ENCODE measurements at places on chromosomes 1 and 21.

DNA sequence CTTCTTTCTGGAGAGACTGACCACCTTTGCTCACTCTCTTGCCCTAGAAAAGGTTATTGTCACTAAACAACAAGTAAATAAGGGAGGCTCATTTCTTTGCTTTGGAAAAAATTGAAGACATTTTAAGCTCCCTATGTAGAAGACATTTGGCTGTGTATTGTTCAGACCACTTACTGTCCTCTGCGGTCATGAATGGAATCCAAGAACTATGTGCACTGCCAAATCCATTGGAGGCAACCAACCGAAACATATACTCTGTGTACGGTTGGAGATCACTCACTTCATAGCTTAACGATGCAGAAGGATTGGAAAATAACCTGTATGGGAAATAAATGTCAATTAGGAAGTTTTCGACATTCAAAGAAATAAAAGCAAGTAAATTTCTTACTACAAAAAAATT lies 332.8 kb downstream of the KCTD3 start:
- no peak for DNase-seq

DNA sequence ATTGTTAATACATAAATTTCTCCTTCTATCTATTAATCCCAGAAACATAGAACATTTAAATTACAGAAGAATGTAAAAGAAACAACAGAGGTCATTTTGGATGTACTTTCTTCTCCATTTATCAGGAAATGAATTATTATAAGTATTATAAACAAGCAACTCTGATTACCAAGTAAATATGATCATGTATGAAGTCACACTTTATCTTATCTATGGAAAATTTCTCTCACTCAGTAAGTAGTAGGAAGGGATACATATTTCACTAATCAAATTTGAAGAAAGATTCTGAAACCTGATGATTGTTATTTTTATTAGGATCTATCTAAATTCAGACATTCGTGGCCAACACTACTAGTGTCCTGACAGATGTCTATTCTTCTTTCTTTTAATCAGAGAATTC lies 770.7 kb downstream of the LTN1 start:
- DNase-seq = no peak

GRCh38 chr1:81800695-81801650 lies at the start of gene ADGRL2:
Gene ADGRL2, plus strand, starts transcription at chr1:81800934. Its CDS starts 36,051 bp downstream, at chr1:81836985.
- DNase-seq = no peak

DNA sequence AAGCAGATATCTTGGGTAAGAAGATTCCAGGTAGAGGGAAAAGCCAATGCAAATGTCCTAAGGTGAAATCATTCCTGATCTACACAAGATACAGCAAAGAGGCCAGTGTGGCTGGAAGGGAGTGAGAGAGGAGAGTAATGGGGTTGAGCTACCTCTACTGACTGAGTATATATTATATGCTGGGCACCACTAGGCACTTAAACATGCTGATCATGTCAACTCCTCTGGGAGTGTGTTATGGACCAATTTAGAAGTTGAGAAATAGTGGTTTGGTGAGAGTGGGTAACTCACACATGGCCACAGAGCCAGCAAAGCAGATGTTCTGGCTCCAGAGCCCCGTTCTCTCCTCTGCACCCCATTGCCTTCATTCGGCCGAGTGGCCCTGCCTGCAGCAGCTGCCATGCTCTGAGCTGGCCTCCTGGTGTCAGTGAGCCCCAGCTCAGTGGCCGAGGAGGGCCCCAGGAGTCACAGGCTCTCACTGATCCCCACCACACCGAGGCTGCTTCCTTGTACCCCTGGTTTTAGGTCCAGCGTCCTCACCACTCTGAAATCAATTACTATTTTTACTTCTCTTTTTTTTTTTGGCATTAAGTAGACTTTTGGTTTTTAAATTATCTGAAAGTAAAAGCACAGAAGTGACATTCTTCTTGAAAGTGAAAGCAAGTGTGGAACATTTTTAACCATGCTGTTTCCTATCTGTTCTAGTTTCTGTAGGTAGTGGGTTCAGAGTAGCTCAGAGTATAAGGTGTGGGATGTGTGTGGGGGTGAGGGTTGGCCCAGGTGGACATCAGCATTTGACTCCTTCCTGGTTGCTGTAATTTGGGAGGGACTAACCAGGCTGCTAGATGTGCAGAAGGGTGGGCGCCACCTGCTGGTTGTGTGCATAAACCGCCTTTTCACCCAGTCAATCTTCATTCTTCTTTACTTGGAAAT lies 45.8 kb upstream of the CRNN start:
- peak; percentile 83 for DNase-seq

- no peak for DNase-seq
Observed at GRCh38 chr1:92333668-92334067, 34.8 kb downstream of the RPAP2 start.

- DNase-seq = no peak
Observed at GRCh38 chr1:19775317-19775716, 24.4 kb downstream of the TMCO4 start.

GRCh38 chr1:160823296-160823695 lies 27.3 kb downstream of the LY9 start:
- no peak for DNase-seq

Data from NB4 (cell line).